ENCODE measurements at places on chromosomes 3 and 15.

- no peak for DNase-seq
Observed at GRCh38 chr15:55235546-55236036, 38.9 kb upstream of the RSL24D1 start.

DNA sequence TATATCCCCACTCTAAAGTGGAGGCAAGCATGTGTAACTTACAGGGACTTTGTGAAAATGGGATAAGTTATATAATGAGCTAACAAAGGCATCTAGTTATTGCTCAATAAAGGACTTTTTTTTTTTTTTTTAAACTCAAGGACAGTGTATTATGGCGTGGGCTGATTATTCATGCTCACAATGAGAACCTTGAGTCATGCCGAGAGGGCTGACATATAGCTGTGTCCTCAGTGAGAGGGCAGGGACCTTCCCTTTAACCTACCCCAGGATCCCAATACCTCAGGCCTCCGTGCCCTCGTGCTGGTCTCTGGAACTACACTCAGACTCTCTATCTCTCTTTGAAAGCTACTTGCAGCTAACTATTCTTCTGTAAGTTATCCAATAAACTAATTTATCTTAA is 319.9 kb upstream of the ICE2 start:
- no peak for DNase-seq

GRCh38 chr15:53681056-53681455 is 78.4 kb downstream of the WDR72 start:
- no peak for DNase-seq

GRCh38 chr15:74384881-74385643 is 17.6 kb upstream of the CYP11A1 start:
- no peak for DNase-seq

- DNase-seq, result no peak
Observed at GRCh38 chr3:143220741-143221140, 101.2 kb downstream of the CHST2 start.

DNA sequence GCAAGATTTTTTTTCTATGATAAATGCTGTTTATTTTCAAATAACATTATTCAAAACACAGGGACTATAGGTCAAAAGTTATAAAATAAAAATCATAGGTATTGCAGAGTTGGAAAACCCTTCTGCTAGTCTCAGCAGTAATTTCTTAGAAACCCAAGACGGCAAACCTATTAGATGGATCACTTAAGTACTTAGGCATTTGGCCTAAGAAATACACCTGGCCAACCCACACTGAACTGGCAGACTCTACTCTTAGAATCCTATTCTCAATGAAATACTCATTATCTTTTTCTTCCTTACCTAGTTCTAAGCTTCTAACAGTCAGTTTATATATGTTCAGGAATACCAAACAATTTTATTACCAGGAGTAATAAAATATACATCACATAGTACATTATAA is 30.5 kb upstream of the RIOX2 start:
- DNase-seq, result no peak

GRCh38 chr3:165128544-165128943 is 50.2 kb upstream of the SI start:
- DNase-seq, result no peak

All from HTR-8/SVneo (cell line).